Thoracic aorta (tissue), 2 donors: ENCODE measurements at places on chromosomes 1 and 21. TPM values are rescaled to one million over a fixed set of nuclear protein-coding genes. Genes with fewer than 3 reads are reported as not detected.

Gene ARHGAP29
- 24.9 TPM for total RNA-seq

Gene KIF21B
- total RNA-seq: 4.7 TPM

Gene MAP1LC3C
- 2.3 TPM for total RNA-seq

Gene RAB42
- 0.95 TPM for total RNA-seq

Gene FCRLA
- total RNA-seq: not detected

Gene FMN2
- 0.71 TPM for total RNA-seq

Gene RGS18
- 6.1 TPM for total RNA-seq

Gene CDC42BPA
- 89.7 TPM for total RNA-seq

Gene ERVH48-1
- total RNA-seq: not detected

Gene PAQR7
- total RNA-seq: 7.0 TPM

DNA sequence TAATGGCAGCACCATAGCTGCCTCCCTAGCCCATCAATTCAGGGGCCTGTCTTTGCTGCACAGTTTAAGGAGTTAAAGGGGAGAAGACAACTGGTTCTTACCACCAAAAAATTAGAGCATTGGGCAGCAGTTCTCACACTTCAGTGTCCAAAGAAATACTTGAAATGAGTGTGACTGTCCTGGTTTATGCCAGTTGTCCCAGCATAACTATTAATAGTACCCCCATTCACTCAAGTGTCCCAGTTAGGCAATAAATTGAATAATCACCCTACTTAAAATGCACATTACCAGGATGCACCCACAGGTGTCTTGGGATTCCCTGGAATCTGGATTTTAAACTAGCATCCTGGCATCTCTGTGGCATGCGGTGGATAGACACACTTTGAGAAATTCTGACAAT lies 51.1 kb downstream of the FAM163A start:
- no peak for DNase-seq

DNA sequence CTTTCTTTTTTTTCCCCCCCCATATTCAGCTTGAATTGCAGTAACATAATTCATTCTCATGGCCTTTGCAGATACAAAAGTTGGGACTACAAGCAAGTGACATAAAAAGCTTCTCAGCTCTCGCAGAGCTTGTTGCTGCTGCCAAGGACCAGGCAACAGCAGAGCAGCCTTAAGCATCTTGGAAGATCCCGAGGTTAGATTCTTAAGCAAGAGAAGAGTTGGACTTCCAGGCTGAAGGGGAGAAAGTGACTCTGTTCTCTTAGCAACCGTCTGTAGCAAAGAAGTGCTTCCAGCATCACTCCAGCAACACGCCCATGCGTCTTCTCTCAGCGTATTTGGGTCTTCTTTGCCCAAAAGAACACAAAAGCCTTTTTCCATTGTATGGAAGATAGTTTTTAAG lies 20.7 kb downstream of the AGT start:
- DNase-seq: no peak

GRCh38 chr1:98920441-98921110 lies 84.1 kb downstream of the PLPPR5 start:
- DNase-seq: no peak

GRCh38 chr1:230548997-230549396 lies 93.3 kb upstream of the COG2 start:
- no peak for DNase-seq

DNA sequence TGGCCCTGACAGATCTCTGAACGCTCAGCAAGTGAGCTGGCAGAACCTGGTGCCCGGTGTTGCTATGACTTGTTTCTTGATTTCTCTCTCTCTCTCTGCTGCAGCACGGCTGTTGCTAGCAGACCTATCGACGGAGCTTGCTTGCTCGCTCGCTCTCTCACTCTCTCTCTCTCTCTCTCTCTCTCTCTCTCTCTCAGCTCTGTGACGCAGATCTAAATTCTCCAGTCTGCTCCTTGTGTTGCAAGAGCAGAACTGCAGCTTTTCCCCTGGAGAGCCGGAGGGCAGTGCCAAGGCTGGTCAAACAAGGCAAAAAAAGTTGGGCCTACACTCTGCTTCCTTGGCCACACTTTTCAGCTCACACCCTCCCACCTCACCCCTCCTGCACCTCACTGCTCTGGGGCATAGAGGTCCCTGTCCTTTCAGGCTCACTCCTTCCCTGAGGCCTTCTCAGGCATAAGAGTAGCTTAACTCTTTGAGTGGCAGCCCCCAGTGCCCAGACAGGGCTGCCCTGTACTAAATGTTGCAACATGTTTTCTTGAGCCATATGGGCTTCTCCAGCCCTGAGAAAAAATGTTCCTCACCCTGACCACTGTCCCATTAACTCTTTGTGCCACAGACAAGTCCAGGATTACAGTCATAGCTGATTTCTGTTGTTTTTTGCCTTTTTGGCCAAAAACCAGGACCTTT lies 72.2 kb downstream of the CD46 start:
- DNase-seq: peak; percentile 69

DNA sequence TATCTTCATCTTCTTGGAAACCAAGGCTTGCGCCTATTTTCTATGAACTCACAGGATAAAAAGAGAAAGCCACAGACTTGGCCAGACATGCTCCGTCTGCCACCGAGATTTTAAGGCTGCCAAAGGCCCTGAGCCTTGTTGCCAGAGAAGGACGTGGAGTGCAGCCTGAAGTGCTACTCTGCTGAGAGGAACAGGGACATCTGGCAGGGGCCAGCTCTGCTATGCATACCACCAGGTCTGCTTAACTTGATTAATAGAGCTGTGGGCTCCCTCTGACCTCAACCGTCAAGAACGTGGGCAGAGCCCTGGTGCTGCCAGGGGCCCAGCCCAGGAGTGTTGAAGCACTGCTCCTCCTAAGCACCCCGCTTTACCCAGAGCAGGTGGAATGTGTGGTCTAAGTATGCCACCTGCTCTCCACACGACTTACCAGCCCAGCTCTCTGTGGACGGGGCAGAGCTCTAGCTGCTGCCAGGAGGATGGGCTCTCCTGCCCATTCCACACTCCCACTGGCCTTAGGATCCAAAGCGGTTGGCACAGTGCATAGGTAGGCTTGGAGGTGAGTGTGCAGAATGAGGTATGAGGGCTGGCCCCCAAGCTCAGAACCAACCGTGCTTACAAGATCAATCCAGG lies 10.6 kb downstream of the HCRTR1 start:
- peak; percentile 53 for DNase-seq

DNA sequence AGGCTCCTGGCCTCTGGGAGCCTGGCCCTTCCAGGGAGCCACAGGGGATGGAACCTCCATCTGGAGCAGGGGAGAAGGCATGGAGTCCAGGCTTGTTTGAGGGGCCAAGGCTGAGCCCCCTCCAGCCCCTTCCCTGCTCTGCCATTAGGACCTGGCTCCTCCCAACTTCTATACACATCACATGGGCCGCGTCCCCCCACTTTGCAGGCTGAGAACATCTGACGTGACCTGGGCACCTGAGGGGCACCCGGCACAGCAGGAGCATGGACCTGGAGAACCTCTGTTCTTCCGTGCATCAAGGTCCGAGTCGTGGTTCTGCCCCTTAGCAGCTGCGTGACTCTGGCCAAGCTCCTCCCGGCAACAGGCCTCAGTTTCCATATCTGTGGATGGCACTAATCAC lies 3.9 kb upstream of the AIRE start:
- DNase-seq: no peak

DNA sequence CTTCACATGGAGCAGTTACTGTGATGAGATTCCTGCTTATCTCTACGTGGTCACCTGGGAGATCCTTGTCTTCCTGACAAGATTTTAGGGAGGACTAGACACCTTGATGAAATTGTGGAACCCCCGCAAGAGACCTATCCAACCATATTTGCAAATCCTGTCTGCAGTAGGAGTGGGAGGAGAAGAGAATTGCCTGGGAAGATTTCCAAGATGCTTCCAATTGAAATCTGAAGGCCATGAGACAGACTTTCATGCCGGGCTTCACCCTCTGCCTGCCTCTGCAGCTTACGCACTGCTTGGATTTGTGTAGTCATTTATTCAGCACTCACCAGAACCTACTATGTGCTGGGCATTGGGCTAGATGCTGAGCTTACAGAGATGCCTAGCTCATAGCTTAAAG lies 106.6 kb downstream of the OMA1 start:
- no peak for DNase-seq

DNA sequence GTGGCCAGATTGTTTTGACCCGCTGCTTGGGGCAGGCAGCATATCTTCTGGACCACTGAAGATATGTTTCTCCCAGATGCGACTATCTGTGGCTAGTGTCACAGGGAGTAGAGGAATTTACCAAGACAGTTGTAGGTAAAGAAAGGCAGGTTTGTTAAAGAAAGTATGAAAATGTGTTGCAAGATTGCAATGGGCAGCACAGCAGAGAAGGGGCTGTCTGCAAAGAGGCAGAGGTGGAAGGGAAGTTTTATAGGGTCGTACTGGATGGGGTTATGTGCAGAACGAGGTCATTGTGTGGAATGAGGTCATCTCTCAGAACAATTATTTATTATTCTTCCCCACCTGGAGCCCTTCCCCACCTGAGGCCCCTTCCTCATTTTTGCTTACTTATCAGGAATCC lies 15.0 kb upstream of the VAMP4 start:
- no peak for DNase-seq

DNA sequence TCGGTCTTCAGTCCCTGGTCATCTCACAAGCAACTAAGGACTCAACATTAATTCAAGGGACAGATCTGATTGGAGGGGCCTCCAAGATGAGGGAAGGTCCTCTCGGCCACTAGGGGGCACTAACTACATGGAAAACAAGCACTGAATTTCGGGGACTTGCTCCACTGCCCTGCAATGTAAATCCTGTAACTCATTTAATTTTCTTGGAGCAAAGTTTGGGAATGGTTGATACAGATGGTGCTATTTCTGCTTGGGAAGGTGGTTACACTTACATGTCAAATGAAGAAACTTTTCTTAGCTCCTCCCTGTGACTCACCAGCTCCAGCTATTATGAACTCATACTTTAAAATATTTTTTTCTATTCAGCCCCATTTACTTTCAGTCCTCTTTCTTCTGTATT lies 97.4 kb upstream of the KCNJ15 start:
- DNase-seq: peak; percentile 18

DNA sequence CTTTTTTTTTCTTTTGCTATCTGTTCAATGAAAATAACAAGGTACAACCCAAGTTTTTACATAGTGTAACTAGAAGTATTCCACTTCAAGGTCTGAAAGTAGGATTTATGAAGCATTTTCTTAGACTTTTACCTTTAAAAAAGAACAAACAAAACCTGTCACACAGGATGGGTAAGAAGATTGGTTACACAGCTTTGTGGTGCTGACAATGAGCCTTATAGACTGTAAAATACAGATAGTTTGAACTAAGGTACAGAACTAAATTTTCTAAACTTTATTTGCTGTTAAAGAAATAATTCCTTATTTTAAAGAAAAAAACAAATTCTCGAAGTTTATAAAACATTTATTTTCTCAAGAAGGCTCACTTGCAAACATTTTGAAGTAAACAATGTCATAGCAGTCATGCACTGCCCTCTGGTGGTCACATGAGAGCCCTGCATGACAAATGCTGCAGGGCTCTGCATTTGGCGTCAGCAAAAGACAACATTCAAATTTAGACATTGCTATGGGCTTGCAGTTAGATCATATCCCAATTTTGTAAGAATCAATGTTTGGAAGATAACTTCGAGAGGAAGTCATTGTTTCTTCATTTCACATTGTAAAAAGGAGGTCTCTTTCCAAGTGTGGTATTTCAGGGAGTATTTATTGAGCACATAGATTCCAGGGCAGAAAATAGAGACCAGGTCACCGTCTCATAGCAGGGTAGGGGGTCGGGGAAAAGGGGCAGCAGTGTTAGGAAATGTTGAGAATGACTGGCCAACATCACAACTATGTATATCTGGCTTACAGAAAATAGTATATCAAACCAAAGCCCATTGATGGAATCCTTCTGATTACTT lies 115.3 kb upstream of the FMN2 start:
- DNase-seq: no peak

GRCh38 chr1:92065042-92065441 lies 10.2 kb downstream of the SETSIP start:
- DNase-seq: no peak

DNA sequence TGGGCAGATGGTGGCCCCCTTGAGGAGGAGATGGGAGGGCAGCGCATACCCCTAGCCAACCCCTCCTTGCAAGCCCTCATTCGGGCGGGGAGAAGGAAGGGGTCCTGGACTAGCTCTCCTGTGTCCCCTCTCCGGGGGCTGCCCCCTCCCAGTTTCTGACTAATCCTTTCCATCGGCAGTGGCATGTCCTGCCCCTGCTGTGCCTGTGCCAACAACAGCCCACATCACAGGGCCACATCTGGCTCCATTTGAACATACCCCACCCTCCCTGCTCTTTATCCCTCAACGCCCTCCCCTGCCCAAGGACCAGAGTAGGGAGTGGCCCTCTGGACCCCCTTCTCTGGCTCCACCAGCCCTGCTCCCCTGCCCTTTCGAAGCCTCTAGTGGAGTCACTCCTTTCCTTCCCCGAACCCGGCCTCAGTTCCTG lies 11.0 kb upstream of the LMNA start:
- no peak for DNase-seq

- no peak for DNase-seq
Observed at GRCh38 chr1:156926175-156926574, 5.7 kb downstream of the LRRC71 start.

DNA sequence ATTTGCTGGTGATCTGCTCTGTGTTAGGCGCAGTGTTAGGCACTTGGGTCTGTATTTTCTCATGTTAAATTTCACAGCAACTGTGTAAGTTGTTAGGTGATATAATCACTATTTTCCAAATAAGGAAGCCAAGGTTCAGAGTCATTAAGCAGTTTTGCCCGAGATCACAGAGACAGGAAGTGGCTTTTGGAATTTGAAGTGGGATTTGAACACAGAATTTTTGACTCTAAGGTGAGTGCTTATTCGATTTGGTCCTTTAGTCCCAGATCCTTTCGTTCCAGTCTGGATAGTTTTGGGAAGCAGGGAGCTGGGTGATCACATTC lies 114.9 kb downstream of the NMNAT2 start:
- no peak for DNase-seq

DNA sequence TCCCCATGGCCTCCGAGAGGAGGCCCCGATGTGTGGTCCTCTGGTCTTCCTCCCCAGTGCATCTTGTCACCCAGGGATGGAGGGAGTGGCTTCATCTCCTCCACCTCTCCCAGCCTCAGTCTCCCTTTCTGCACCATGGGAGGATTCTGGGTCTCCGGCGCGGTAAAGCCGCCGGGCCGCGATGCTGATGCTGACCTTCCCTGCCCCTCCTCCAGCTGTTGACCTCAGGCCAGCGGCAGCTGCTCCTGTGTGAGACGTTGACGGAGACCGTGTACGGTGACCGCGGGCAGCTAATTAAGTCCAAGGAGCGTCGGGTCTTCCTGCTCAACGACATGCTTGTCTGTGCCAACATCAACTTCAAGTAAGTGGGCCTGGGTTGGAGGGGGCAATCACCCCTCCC lies 92.6 kb downstream of the ARHGEF10L start:
- DNase-seq: no peak

DNA sequence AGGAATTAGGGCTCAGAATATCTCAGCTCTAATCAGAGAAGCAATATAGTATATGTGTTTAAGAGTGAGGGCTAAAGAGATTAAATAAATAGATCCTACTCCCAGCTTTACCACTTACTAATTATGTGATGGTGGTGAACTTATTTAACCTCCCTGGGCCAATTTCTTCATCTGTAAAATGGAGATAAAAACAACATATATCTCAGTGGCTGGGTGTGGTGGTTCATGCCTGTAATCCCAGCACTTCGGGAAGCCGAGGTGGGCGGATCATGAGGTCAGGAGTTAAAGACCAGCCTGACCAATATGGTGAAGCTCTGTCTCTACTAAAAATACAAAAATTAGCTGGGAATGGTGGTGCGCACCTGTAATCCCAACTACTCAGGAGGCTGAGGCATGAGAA lies 135.2 kb downstream of the SLC44A5 start:
- DNase-seq: no peak

GRCh38 chr1:29270929-29271521 lies 34.7 kb downstream of the PTPRU start:
- DNase-seq: no peak

GRCh38 chr1:80403471-80403893 lies 1397.0 kb upstream of the ADGRL4 start:
- no peak for DNase-seq
